Activated CD8-positive, alpha-beta memory T cell treated with anti-CD3 and anti-CD28 coated beads, Interleukin-2, amount 10 ng/mL, durations not matched to agents 7 days and 5 days (primary cell): ENCODE measurements at places on chromosomes 7 and 10. TPM values are rescaled to one million over a fixed set of nuclear protein-coding genes. Genes with fewer than 3 reads are reported as not detected.

DNA sequence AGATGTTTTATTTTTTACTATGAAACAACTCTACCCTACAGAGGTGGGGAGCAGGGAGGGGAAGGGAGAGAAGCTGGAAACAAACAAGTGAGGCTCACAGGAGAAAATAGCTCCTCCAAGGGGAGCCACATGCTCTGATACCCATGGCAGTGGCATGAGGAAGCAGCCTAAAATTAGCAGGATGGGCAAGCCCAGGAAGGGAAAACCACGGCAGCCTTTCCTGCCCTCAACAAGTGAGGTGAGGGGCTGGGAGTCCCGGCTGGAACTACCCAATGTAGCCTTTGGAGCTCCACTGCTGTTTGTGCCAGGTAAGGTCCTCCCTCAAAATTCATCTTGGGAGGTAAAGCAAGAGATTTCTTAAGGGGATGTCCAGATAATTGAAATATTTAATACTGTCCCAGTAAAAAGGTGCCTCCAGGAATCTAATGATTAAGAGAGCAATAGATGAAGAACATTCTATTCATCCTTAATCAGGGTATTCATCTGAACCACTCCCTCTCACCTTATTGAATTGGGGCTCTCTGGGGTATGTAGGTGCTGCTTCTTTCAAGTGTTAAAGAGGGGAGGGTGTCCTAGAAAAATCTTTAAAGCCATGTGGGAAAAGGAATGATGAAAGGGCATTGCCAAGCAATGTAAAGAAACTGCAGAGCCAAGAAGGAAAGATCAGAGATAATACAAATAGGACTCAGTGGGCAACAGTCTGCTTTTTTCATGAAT lies 12.8 kb upstream of the HERC4 start:
- no peak for DNase-seq

DNA sequence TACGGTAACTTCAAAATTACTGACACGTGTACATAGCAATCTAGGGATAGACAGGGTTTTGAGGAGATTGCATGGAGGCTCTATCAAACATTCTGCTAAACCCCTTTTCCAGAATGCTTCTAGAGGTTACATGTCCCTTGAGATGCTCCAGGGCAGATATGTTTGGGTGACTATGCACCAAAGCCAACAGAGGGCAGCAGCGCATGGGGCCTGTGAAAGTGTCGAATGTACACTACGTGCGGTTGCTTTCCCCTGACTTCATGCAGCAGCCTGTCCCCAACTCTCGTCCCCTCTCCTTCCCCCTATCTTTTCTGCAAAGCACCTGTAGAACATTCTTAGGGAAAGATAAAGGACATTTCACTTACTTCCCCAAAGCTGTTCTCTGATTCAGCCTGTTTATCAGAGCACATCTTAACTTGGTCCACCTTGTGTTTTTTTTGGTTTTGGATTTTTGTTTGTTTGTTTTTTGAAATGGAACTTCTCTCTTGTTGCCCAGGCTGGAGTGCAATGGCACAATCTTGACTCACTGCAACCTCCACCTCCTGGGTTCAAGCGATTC lies 90.2 kb downstream of the UBE3C start:
- DNase-seq, result peak; percentile 46

- DNase-seq, result no peak
Observed at GRCh38 chr7:342681-343216, 52.8 kb downstream of the FOXL3 start.

DNA sequence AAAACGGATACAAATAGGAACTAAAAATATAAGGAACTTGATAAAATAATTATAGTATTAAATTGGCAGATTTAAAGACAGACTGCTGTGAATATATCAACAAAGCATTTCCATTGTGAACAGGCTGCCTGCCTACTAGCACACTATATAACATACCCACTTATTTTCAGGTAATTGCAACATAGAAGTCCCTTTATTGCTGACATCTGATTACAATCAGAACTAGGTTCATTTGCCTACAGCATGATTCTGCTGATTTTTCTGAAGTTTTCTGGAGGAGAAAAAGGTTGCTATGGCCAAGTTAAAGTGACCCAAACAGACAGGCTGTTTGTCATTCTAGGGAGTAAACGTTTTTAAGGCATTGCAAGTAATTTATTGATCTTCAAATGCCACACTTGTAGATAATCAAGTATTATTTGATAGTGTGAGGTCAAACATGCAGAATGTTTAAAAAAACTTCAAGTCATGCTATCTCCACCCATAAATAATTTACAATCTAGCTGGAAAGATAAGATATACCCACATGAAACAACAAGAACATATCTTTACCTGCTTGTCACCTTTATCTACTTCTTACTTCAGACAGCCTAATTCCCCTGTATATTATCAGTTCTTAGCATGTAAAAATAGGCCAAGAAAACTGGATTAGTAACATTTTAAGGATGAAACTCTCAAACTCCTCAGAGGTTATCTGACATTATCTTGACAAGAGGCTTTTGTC lies 40.5 kb downstream of the MTPN start:
- DNase-seq, result no peak

Gene DLD
- total RNA-seq, result 64.1 TPM

- no peak for DNase-seq
Observed at GRCh38 chr10:10987111-10987510, 30.6 kb upstream of the CELF2 start.

DNA sequence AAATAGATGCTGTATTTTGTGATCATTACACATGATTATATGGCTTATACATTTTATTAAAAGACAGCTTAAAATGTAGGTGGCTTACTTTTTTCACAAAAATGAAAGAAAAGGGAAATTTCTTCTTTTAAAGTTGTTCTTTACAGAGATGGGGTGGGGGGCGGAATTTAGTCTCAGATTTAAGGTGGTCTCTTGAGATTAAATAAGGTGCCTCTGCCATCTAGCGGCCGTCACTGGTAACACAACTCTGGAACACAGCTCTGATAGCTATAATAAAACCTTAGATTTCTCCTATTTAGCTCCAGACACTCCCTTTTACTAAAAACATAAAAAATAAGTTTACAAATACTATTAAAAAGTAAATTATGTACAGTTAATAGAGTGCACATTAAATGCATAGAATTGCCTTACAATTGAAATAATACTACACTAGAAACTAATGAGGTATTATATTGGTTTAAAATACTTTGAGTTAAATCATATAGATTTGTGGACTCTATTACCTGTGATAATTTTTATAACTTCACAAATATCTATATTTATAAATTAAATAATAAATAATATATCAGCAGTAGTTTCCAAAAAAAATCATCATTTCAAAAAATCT lies 210.9 kb downstream of the DGKB start:
- DNase-seq, result peak; percentile 52

Gene GALNT17
- total RNA-seq, result not detected

- DNase-seq, result no peak
Observed at GRCh38 chr10:83212632-83213334, 926.5 kb upstream of the GHITM start.

Gene FOXP2
- not detected for total RNA-seq

DNA sequence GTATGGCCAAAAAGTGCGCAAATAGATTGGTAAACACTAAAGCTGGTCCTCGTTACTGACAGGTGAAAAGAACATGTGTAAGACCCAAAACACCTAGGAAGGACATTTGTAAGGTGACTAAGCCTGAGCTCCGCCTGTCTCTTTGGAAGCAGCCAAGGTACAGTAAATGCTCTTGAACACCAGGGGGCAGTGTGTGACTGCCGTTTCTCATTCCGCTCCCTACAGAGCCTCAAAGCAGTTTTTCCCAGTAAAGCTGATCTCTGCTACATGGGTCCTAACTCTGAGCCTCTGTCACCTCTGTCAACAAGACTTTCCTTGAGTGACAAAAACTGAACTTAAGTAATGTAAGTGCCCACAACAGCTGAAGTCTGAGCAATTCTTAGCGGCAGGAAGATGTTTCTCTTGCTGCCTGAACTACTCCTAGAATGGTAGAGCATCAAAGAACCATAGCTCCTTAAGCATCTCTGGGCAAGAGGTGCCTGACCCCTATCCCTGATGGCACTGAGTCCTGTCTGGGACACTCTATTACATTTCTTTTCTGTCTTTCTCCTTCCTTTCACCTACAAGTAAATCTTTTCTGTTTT lies 238.0 kb upstream of the INHBA start:
- peak; percentile 63 for DNase-seq

GRCh38 chr7:7639421-7639820 lies 1.1 kb upstream of the UMAD1 start:
- DNase-seq, result no peak

DNA sequence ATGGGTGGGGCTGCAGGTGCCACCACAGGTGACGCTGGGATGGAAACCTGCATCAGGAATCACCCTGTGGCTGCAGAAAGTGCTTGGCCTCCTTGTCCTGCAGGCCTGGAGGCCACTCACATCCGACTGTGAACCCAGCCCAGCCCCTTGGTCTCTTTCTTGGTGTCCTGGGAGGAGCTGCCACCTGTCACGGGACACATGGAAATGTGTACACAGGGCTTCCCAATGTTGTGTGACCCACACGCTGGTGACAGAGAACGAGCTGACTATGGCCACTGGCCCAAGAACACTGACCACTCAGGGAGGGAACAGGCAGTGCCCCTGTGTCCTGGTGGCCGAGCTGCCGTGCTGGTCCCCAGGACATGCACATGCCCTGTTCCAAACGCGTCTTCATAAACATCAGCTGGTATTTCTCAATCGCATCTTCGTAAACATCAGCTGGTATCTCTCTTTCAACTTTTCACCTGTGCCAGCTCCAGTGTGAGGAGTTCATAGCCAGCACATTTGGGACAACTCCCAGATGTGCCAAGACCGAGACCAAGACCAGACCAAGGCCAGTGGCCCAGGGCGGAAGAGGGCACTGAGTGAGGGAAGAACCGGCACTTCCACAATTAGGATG lies 57.9 kb upstream of the INPP5A start:
- DNase-seq, result no peak

GRCh38 chr10:7162331-7162730 lies 248.5 kb downstream of the SFMBT2 start:
- DNase-seq, result no peak

GRCh38 chr10:131350660-131351059 lies 39.1 kb upstream of the TCERG1L start:
- DNase-seq, result no peak

GRCh38 chr10:34405611-34406462 lies 409.3 kb downstream of the PARD3 start:
- DNase-seq, result no peak

DNA sequence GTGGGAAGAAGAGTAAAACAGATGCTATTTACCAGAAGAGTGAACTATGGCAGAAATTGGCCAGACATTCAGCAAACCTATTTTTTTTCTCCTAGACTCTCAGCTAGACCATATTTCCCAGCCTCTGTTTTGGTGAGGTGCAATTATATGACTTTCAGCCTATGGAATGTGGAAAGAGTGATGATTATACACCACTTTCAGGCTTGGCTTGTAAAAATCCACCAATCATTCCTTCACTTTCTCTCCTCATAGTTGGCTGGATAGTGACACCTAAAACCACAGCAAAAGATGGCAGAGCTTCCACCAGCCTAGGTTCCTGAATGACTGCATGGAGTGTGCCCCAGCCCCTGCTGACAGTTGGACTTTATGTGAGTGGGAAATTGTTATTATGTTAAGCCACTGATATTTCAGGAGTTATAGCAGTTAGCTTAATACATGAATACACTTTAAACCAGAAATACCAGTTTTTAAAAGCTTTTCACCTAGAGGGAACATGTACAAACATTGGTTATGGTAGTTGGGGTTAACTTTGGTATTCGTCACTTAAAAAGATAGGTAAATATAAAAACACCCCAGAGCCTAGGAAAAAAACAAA lies 19.1 kb upstream of the TNKS2 start:
- DNase-seq, result no peak

- peak; percentile 41 for DNase-seq
Observed at GRCh38 chr7:55570218-55570873, 2.0 kb downstream of the VOPP1 start.

GRCh38 chr10:132611026-132611910 lies 73.7 kb downstream of the INPP5A start:
- no peak for DNase-seq

Gene LIPA
- 24.0 TPM for total RNA-seq

Gene PARP12
- 215 TPM for total RNA-seq

DNA sequence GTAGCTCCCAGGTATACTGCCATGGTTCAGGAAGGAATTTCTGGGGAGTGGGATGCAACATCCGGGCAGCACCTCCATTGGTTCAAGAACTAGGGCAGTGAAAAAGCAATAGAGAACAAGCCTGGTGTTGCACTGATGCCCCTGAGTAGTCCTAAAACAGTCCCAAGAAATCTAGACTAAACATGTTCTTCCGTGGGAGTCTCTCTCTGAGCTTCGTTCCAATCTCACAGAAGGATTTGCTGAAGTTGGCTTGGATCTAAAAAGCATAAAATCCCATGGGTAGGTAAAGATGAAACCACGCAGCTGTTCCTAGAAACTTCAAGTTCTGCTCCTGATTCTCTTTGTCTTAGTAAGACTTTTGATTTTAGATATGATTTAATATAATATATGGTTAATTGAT lies 154.5 kb downstream of the PLXDC2 start:
- no peak for DNase-seq

Gene CALY
- total RNA-seq, result not detected

GRCh38 chr10:74645692-74646091 lies 180.7 kb upstream of the KAT6B start:
- DNase-seq, result no peak

DNA sequence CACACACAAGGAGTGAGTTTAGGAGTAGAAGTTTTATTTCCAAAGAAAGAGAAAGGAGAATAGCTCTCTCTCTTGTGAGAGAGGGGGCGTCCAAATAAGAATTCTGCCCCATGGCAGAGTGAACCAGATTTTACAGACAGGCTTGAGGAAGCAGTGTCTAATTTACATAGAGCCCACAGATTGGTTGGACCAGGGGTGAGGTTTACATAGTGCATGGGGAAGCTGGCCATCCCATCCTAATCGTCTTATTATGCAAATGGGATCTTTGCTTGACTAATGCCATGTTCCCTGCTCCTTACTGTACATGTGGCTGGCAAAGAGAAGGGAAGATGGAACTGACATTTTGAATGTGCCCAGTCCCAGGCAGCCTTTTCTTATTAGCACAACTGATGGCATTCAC lies 60.0 kb upstream of the ACSM6 start:
- no peak for DNase-seq

Gene CLCN1
- total RNA-seq, result 0.09 TPM

DNA sequence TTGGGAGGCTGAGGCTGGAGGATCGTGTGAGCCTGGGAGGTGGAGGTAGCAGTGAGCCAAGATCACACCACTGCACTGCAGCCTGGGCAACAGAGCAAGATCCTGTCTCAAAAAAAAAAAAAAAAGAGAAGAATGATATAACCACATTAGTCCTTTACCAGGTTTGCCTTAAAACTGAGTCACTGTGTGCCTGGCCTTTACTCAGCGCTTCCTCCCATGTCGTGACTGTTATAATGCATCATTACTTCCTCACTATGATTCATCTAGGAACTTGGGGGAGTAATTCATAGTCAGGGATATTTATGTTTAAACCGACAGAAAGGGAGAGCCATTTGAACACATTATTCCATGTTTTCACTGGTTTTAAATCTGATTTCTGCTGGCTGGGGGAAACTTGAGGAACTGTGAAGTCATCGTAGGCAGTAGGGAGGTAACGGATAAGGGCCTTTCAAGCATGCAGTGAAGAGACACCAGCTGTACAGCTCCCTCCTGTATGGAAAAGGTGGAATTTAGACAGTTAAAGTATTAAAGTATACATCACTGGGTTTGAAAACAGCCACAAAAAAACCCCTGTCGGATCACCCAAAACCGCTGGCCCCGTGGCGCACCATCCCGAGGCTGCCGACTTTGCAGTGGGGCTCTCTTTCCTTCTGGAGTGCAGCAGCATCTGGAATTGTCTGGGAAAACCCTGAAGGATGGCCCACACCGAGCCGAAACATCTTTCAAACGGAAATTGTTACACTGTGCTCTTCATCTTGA lies 119.8 kb downstream of the NKX6-2 start:
- DNase-seq, result no peak
